Type B pancreatic cell (in vitro differentiated cells): ENCODE measurements at places on chromosomes 3 and 15.

GRCh38 chr3:13379201-13379830, 40.8 kb downstream of the NUP210 start:
- no peak for DNase-seq

DNA sequence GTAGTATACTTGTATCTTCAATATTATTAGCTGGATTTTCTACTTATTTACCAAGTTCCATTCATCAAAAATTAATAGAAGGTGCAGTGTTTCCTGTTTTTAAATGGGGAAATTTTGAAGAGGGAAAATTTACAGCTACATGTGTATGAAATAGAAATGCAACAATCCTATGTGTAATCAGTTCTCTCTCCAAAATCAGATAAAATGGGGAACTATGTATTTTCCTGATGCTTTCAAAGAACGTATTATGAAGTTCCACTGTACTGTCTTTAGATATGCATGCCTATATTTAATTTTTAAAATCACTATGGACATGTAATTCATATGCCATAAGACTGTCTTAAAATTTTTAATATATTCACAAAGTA, 43.4 kb downstream of the DCUN1D1 start:
- DNase-seq = no peak

- peak; percentile 48 for DNase-seq
Observed at GRCh38 chr3:53705774-53706173, 140.4 kb downstream of the CHDH start.

DNA sequence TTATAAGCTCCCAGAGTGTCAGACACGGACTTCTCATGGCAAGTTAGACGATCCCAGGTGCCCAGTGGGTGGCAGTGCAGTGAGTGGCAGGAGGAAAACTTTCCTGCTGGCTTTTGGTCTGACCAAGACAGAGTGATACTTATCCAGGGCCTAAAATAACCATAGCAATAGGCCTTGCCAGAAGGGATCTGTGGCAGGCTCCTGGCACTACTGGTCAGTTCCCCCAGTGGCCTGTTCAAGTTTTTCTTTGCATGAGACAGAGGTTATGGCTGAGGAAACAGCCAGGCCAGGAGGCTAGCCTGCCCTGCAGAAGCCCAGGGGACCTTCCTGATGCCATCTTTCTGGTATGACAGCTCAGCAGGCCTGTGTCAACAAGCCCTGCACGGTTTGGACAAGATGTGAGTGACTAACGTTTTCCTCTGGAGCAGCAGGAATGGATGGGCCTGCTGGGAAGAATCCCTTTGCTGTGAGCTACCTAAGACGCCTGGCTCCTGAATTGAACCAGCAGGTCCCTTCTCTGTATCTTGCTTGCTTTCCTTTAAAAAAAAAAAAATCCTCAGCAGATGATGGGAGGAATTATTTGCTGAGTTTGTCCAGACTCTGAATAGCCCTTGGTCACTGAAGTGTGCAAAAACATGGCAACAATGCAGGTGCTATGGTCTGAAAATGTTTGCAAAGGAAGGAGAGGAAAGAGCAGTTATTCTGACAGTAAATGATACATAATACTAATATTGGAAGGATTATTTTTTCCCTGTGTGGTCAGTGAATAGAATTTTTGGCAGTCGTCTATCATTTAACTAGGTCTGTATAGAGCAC, 18.0 kb downstream of the SCG5 start:
- DNase-seq = no peak

GRCh38 chr3:15427981-15428380, 583 bp downstream of the EAF1 start:
- no peak for DNase-seq

- no peak for DNase-seq
Observed at GRCh38 chr3:45990181-45990580, 5.4 kb downstream of the FYCO1 start.

DNA sequence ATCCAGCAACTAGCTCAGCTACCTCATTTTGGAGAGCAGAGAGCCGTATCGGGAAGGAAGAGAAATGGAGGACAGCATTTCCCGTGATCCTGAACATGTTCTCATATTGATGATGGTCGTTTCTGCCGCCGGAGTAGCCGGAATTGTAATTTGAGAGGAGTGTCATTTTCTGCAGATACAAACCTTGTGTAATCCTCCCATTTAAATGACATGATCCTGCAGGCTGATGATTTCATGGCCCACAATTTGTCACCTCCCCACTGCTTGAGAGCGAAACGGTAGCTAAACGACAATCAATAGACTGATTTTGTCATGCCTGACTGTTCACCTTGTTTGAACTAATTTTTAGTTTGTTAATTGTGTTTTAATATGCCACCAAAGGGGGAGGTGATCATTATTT, 126.5 kb upstream of the CNTN6 start:
- no peak for DNase-seq

DNA sequence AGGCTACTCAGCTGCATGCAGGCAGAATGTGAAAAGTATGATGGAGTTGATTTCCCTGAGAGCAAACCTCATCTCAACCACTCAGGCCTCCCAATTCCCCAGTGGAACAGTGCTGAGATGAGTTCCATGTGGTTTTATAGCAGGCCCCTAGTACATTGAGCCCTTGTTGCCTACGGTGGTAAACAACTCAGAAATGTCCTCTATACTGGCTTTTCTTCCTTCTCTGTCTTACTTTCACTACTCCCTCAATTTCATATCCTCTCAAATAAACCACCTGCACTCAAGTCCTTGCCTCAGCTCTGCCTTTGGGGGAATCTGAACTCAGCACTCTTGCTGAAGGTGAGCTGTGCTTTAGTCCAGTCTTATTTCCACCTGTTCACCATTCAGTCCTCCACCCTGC, 399.9 kb downstream of the PDCD6IP start:
- no peak for DNase-seq

GRCh38 chr3:183809270-183809669, 16.1 kb downstream of the MAP6D1 start:
- no peak for DNase-seq

DNA sequence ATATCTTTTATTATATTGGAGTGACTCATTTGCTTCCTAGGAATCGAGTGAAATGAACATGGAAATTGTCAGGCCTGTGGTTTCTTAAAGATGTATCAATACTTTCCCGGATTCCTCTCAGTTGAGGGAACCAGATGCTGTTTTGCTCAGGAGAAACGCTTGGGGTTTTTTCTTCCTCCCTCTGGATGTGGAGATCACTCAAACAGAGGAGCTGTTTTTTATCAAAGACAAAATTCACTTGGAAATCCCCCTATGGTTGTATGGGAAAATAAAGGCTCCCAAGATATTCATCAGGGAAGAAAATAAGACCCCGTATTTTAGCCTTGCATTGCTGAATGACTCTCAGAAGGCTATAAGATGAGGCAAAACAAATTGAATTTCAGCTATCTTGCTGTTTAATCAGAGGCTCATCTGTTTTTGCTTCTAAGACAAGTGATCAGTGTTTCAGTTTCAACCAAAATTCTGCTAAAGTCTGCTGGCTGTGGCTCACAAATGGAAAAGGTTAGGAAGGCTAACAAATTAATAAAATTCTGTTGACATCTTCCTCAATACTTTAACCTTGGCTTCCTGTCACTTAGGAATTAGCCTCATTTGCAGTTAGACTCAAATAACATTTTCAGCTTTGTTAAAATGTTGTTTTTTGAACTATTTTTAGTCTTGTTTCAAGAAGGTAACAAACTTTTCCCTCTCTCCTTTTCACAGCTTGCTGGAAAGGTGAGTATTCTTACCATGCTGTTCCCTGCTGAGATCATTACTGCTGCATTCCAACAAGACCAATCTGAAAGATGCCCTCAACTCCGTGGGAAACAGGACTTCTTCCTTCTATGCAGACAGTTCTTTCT, 83.6 kb downstream of the COL6A5 start:
- no peak for DNase-seq

- DNase-seq = no peak
Observed at GRCh38 chr15:64634027-64634426, 141.4 kb downstream of the RBPMS2 start.

DNA sequence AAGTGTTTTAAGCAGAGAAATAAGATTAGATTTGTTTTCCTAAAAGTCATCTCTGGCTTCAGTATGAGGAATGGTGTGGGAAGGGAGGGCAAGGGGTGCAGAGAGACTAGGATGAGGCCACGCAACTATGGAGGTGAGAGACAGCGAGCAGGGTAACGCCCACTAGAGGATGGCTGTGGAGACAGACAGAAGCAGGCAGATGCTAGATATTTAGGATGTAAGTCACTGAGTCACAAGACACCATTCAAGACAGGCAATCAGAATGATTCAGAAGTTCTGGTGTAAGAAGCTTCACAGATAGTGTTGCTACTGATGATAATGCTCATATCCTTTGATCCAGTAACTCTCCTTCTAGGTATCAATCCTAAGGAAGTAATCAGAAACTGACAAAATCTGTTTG, 19.1 kb downstream of the HSPBAP1 start:
- DNase-seq = no peak

DNA sequence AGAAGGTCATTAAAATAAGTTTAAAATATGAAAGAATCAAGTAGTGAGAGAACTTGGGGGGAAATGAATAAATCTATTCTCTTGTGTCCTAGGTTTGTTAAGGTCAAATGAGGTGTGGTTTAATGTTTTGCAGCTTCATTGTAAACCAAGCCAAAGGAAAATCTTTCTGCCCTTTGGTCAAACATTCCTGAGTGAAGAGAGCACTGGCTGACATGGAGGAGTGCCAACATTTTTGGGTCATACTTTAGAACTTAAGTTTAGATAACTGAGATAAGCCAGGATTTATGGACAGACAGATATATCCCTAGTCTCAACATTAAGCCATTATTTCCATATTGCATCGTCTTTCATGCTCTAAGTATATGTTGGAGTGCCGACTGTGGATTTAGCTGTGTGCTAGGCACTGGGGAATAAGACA, 66.4 kb downstream of the PTPRG start:
- no peak for DNase-seq

GRCh38 chr3:64240959-64241358, 15.7 kb upstream of the PRICKLE2 start:
- DNase-seq = no peak

- DNase-seq = no peak
Observed at GRCh38 chr3:128489674-128489926, 3.4 kb downstream of the GATA2 start.

GRCh38 chr3:50320853-50321335, 1.7 kb downstream of the HYAL2 start:
- peak; percentile 88 for DNase-seq
